ENCODE measurements at places on chromosomes 1 and 21.

- DNase-seq: no peak
Measured at GRCh38 chr1:239784896-239785295, 306.8 kb upstream of the FMN2 start.

GRCh38 chr1:107793896-107794453 lies 171.0 kb downstream of the VAV3 start:
- no peak for DNase-seq

DNA sequence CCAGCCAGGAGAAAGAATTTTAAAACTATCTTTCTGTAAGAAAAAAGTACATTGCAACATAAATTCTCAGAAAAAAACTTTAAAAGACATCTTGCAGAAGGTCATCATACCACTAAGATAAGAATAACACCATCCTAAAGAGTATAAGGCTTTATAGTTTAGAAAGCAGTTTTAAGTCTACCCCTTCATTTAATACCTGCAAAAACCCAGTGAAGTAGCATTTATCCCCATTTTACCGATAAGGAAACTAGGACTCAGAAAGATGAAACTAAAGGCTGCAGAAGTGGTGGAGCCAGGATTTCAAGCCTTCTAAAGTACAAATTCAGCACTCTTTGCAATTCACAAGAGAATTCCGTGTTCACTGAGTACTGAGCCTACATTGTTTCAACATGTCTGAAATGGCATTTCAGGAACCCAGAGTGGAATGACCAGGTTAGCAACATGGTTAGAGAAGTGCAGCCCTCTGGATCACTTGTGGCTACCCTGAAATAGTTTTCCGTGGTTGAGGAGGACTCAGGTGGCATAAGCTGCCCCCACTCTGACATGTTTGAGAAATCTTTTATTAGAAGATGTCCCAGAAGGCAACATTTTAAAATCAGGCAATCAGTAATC lies 6.7 kb downstream of the MYCL start:
- no peak for DNase-seq

DNA sequence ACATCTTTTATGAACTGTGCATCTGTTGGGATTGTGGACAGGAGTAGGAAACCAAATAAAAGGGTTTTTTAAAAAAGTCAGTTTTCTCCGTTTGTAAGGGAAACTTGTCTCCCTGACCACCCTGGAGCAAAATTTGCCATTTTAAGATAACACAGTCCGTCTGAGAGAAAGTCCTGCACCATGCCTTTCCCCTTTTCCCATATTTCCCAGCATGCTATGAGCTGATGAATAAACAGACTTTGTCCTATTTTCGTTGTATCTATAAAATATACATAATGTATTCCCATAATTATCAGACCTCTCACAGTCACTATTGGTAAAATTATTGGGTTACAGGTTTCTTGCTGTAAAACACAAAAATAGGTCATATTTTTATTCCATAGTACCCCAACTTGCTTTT lies 1.7 kb upstream of the AKT3 start:
- no peak for DNase-seq
